ENCODE measurements at places on chromosomes 6 and 20.

- no peak for DNase-seq
Measured at GRCh38 chr6:105336986-105337385, 65.9 kb downstream of the PREP start.

- DNase-seq = no peak
Measured at GRCh38 chr20:1877609-1878200, 17.5 kb upstream of the SIRPA start.

DNA sequence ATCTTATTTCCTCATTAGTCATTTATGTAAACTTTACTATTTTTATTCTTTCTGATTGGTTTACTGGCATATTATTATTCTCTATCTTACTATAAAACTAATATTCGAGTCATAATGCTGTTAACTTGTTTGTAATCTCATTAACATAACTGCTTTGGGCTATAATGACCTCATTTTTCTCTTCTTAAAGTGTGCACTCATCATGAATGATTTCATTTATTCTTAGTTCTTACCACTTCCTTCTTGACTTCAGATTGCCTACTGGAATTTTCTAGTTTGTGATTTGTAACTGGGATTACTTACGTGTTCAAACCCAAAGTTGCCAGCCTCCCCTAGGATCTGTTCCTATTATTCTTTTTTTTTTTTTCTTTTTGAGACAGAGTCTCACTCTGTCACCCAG is 91.8 kb upstream of the TNFAIP3 start:
- no peak for DNase-seq

- no peak for DNase-seq
Measured at GRCh38 chr6:124123617-124124209, 320.0 kb downstream of the NKAIN2 start.

DNA sequence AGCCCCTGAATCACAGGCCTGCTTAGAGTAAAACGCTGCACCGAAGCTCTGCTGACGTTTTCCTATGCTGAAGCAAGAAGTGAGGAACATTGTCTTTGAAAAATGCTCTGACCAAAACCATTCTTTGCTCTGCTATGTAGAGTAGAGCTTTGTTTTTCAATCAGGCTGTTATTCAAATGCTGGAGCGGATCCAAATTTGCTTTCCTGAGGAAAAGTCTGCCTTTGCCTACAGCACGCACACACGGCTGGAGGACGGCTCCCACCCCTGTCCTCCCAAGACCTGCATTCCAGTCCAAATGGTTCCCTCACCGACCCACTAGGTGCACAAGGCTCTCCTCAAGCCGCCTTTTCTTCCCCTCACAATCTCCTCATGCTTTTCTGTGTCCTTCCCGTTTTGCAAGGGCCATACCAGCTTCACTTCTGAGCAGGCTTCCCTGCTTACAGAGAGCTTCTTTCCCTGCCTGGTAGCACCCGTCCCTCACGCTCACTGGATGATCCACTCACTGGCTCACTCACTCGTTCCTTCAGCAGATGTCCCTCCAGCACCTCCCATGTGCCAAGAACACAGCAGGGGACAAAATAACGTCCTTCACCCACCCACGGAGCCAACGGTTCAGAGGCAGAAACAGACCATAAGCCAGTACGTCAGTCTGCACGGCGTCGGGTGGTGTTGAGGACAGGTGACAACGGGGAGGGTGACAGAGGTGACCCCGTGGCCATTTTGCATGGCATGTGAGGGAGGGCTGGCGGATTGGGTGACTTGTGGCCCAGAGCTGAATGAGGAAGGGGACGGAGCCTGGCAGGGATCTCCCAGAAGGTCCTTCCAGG is 137.9 kb upstream of the NEDD9 start:
- no peak for DNase-seq

DNA sequence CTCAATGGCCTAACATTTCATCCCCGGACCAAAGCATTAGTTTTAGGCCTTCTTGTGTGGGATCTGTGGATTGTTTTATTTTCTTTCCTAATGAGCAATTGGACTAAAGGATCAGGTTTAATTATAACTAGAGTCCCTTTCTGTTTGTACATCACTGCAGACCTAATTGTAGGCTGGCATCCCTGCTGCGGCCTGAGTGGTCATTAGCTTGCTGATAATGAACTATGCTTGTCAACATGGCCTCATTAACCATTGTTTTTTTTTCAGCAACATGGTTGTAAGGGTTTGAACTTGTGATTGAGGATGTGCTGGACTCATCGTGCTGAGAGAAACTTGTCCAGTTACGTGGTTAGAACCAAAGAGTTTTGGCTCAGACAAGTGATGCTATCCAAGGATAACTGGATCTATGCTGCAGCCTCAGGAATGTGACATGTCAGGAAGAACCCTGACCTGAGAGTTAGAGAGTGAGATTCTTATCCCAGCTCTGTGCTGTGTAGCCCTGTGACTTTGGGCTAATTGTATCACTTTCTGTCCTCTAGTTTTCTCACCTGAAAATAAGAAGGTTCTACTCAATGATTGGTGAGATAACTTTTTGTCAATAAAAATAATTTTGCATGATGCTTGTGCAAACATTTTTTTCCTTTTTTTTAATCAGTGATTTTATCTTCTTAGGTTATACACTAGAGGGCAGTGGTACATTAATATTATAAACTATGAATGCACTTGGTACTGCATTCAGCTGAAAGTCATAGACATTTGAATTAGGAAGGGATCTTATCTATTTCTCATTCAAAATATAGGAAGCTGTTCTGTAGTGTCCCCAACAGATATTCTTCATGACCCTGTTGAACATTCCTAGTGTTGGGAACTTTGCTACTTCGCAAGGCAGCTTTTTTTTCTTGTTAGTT is 140.9 kb downstream of the RNF144B start:
- DNase-seq = no peak

DNA sequence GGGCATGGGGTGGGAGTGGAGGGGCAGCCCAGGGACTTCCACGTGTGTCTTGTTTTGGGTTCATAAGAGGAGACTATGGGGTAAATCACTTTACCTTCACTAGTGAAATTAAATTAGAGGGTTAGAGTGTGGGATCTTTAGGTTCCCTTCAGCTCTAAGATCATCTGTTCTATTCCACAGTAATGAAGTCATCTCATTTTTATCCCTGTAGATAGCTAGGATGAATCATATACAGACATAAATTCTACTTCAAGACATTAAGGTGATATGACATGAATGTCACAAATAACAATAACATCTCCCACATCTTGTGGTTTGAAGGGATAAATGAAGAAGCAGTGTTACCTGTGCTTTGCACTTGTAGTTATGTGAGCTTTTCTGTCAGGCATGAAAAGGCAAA is 83.8 kb downstream of the ELOVL4 start:
- no peak for DNase-seq

DNA sequence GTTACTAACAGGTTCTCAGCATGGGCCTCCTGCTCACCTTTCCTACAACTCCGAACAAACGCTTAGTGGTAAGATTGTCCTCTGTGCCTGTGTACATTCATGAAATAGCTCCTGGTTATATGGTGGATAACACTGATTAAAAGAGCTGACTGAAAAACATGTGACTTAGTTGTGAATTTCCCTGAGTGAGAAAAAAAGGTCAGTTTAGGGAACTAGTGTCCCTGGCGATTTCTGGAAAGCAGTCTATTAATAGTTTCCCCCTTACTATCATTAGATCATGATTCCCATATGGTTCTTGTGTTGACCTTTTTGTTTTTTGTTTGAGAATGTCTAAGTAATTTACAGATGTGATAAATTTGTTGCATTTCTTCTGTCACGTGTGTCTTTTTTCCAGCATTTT is 15.6 kb downstream of the SNRPC start:
- DNase-seq = no peak

DNA sequence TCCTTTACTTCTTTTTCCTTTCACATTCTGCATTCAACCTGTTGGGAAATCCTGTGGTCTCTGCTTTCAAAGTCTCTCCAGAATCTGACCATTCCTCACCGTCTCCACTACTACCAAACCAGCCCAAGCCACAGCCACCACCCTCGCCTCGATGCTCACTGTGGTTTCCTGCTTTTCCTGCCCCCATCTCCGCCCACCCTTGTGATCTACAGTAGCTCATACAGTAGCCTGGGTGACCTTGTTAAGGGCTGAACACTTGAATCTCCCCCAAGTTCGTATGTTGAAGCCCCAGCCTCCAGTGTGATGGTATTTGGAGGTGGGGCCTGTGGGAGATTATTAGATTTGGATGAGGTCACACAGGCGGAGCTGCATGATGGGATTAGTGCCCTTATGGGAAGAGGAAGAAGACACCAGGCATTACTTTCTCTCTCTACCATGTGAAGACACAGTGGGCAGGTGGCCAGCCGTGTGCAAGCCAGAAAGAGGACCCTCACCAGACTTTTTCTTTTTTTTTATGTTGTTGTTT is 189.0 kb upstream of the UST start:
- no peak for DNase-seq

GRCh38 chr6:125612345-125612846 is 137.0 kb upstream of the HEY2 start:
- DNase-seq = no peak

- DNase-seq = no peak
Measured at GRCh38 chr6:26284537-26285142, 80.4 kb upstream of the BTN3A2 start.

DNA sequence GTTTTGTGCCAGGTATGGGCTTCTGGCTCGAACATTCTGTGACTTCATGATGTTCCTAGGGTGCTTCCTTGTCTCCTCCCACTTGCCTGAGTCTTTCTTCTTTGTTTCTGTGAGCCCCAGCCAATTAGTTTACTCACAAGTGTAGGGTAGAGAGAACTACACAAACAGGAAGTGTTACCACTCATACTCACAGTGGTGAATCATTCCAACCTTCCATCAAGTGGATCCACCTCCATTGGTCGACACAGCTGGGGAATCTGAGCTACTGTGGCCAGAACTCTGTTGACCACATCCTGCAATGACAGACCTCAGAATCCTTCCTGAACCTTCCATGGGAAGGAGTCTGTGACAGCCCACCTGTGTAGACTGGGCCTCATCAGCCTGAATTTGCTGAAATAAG is 76.8 kb downstream of the UNC5CL start:
- DNase-seq = no peak

DNA sequence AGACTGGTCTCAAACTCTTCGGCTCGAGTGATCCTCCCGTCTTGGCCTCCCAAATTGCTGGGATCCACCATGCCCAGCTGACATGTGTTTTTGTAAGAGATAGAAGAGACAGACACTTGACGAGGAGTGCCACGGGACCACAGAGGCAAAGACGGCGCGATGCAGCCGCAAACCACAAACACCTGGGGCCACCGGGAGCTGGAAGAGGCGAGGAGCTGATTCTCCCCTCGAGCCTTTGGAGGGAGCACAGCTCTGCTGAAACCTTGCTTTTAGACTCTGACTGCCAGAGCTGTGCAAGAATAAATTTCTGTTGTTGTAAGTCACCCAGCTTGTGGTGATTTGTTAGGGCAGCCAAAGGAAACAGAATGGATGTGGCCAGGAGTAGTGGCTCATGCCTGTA is 46.9 kb downstream of the TFAP2C start:
- no peak for DNase-seq

DNA sequence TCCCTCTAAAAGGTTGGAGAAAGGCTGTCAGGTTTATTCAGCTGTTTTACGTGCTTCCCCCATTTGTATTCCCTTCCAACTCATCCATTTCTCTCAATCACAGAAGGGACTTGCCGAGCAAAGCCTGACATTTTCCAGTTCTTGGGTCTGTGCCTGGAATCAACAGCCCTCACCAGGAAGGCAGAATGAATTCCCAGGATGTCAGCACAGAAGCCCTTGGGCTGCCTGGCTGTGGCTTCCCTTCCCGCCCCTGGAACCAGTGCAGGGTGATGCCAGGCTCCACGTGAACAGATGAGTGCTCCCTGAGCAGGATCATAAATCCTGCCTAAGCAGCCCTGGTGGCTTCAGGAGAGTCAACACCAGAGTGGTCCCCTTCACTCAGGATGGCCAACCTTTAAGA is 86.1 kb upstream of the CD83 start:
- no peak for DNase-seq

GRCh38 chr20:23092384-23092756 is 6.2 kb upstream of the CD93 start:
- no peak for DNase-seq

GRCh38 chr6:1602049-1602713 is 7.5 kb upstream of the FOXC1 start:
- DNase-seq = no peak

DNA sequence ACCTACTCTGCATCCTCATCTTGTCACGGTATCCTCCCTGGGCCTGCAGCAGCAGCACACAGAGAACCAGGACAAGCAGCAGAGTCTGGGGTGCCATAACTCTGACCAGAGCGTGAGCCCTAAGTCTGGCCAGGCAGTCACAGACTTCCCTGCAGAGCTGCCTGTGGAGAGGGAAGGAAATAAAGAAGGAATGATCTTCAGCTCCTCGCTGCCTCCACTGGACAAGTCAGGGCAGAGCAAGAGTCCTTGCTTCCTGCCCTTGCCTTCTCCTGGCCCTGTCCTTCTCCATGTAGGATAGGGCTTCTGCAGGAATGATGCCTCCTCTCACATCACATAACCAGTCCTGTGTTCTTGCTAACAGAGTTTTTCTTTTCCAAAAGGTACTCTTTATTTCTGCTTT is 15.9 kb upstream of the WFDC11 start:
- DNase-seq = no peak

DNA sequence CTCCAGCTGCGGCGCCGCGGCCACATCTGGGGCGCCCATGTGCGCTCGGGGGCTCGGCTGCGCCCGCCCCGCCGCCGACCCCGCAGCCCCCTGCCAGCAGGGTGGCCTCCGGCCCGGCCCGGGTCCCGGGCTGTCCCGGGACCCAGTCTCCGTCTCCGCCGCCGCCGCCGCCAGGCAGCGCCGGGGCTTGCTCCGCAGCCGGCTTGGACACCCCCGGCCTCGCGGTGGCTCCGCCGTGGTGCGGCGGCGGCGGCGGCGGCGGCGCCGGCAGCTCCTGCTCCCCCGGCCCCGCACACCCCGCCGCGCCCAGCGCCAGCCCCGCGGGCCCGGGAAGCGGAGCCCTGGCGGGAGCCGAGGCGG is 219 bp downstream of the ISM1 start:
- no peak for DNase-seq

GRCh38 chr6:50543666-50544065 is 169.7 kb upstream of the TFAP2D start:
- DNase-seq = no peak

DNA sequence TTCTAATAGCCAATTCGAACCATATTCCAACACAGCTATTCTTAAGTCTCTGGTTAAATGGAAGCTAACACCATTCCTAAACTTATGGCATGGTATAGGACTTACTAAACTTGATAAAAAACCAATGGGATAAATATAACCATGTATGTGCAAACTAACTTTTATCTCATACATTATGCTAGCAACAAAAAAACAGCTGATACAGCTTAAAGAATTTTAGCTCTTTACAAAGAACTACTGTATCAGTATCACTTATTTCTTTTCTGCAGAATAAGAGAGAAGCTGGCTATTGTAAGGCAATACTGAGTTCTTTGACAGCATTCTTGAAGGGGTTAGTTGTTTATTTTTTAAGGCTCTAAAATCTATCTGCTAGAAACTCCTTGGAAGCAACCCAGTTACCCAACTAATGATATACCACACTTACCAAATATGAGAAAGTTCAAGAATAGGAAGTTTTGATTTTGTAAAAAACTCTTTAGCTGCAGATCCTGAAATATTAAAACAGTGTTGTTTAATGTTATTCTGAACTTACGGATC is 44.9 kb downstream of the REPS1 start:
- DNase-seq = no peak
